ENCODE measurements at places on chromosomes 16 and 17. TPM values are rescaled to one million over a fixed set of nuclear protein-coding genes. Genes with fewer than 3 reads are reported as not detected.

GRCh38 chr17:40467281-40467867 is 24.1 kb downstream of the IGFBP4 start:
- H3K36me3 ChIP-seq, result no peaks in the 10 kb centered on the region
- no peak for DNase-seq
- H3K27ac ChIP-seq, result no peak overlapping the region
- H3K4me3 ChIP-seq, result no peak overlapping the region
- peaks cover 16% of the 10 kb centered on the region for H3K4me1 ChIP-seq

Gene KRT33B
- not detected for total RNA-seq

DNA sequence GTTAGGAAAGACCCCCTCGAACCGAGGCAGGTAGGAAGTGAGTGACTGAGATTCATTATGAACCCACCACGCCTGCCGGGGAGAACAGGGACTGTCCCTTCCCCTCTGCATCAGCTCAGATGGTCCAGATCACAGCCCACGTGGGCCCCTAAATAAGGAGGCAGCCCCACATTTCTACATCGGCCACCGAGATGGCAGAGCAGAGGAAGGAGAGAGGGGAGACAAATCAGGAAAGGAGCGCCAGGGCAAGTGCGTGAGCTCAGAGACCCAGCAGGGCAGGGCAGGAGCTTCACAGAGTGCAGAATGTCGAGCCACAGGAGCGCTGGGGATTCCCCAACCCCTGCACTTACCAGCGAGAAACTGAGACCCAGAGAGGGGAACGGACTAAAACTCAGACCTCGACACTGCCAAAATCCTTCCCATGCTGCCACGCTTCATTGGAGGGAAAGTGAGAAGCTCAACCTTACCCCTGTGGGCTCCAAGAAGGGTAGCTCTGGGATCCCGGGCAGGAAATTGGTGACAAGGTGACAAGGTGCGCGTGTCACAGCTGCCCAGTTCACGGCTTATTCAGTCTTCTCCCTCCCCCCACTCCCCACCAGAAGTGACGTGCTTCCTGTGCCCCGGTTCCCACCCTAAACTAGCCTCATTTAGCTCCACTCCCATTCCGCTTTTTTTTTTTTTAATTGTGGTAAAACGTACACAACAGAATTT is at the start of gene ICAM2:
Gene ICAM2, minus strand, starts transcription at position 578 of the 711 bp plus-strand sequence. CDS start 13,942 bp downstream, outside the sequence.
- no peak within 1 kb of the TSS for H3K4me3 ChIP-seq
- no peaks in the 10 kb centered on the region for H3K36me3 ChIP-seq
- H3K27ac ChIP-seq, result no peak within 1 kb of the TSS
- DNase-seq, result no peak
- peaks cover 11% of the 10 kb centered on the region for H3K27me3 ChIP-seq
- H3K4me1 ChIP-seq, result no peaks in the 10 kb centered on the region

Gene PHKB
- total RNA-seq, result 39.8 TPM

GRCh38 chr17:27577884-27578717 is 52.9 kb upstream of the LGALS9 start:
- H3K4me3 ChIP-seq, result no peak overlapping the region
- H3K27ac ChIP-seq, result peak overlapping the region; percentile 45
- peak; percentile 80 for DNase-seq
- peaks cover 34% of the 10 kb centered on the region for H3K4me1 ChIP-seq
- H3K36me3 ChIP-seq, result peaks cover 2% of the 10 kb centered on the region

DNA sequence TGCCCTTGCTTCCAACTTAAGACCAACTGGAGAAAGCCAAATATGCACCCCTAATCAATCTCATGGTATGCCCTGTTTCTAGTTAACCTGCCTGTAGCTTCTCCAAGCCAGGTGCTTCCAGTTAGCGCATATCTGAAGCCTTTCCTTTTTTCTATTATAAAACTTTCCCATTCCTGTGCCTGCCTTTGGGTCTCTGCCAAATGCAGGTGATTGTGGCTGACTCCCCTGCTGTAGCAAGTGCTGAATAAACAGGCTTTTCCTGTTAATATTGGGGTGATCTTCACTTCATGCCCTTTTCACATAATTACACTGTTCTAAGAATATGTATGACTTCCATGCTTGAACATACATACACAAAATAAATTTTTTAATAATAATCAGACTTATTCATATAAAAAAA is 207.4 kb downstream of the TANC2 start:
- no peak for DNase-seq
- H3K27me3 ChIP-seq, result no peaks in the 10 kb centered on the region
- H3K36me3 ChIP-seq, result no peaks in the 10 kb centered on the region
- no peak overlapping the region for H3K27ac ChIP-seq

DNA sequence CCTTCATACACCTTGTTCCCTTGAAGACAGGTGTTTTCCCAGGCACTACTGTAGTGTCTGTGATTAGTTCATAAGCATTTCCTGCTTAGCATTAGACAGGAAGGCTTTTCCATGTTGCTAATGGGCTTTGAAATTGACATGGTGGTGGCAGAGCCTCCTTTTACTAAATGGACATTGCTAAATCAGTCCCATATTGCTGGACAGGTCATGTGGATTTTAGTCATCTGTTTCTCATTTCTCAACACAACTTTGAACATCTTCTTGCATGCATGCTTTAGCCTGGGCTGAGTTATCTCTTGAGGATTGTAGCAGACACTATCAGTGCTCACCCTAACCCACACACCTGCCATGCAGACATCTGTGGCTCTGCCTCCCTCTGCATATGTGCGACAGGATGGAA is 13.7 kb upstream of the BCO1 start:
- peaks cover 14% of the 10 kb centered on the region for H3K27me3 ChIP-seq
- no peak overlapping the region for H3K4me3 ChIP-seq
- no peaks in the 10 kb centered on the region for H3K36me3 ChIP-seq
- no peak overlapping the region for H3K27ac ChIP-seq
- no peaks in the 10 kb centered on the region for H3K4me1 ChIP-seq

Gene HBA2
- total RNA-seq, result 1.4 TPM

- DNase-seq, result no peak
- H3K27me3 ChIP-seq, result no peaks in the 10 kb centered on the region
- H3K27ac ChIP-seq, result no peak overlapping the region
- no peak overlapping the region for H3K4me3 ChIP-seq
Measured at GRCh38 chr17:32865141-32865540, 11.8 kb downstream of the MYO1D start.

- no peak overlapping the region for H3K4me3 ChIP-seq
- no peak for DNase-seq
- H3K4me1 ChIP-seq, result no peaks in the 10 kb centered on the region
- no peak overlapping the region for H3K27ac ChIP-seq
- H3K27me3 ChIP-seq, result no peaks in the 10 kb centered on the region
- H3K36me3 ChIP-seq, result no peaks in the 10 kb centered on the region
Measured at GRCh38 chr16:74325641-74326040, 29.0 kb downstream of the PSMD7 start.

Gene TMC5
- 0.11 TPM for total RNA-seq

- no peaks in the 10 kb centered on the region for H3K36me3 ChIP-seq
- H3K27me3 ChIP-seq, result no peaks in the 10 kb centered on the region
- peaks cover 12% of the 10 kb centered on the region for H3K4me1 ChIP-seq
- no peak for DNase-seq
Measured at GRCh38 chr16:3937066-3937875, 56.8 kb upstream of the CREBBP start.
